ENCODE measurements at places on chromosomes 3 and 15.

DNA sequence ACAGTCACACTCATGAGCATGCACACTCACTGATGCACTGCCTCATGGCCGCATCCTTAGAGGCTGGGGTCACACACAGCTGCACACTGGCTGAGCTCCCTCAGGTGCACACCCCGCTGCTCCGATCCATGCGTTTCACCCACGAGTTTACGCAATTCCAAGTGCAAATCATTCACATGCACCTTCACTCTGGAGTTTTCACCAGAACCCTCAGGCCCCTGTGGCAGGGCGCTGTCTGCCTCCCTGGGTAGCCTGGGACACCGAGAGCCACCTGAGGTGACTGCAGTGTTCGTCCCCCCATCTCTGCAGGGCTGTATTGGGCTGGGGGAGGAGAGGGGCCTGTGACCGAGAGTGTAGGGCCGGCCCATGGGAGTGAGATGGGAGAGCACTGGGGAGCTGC lies 134.8 kb downstream of the FBLN2 start:
- DNase-seq = no peak

DNA sequence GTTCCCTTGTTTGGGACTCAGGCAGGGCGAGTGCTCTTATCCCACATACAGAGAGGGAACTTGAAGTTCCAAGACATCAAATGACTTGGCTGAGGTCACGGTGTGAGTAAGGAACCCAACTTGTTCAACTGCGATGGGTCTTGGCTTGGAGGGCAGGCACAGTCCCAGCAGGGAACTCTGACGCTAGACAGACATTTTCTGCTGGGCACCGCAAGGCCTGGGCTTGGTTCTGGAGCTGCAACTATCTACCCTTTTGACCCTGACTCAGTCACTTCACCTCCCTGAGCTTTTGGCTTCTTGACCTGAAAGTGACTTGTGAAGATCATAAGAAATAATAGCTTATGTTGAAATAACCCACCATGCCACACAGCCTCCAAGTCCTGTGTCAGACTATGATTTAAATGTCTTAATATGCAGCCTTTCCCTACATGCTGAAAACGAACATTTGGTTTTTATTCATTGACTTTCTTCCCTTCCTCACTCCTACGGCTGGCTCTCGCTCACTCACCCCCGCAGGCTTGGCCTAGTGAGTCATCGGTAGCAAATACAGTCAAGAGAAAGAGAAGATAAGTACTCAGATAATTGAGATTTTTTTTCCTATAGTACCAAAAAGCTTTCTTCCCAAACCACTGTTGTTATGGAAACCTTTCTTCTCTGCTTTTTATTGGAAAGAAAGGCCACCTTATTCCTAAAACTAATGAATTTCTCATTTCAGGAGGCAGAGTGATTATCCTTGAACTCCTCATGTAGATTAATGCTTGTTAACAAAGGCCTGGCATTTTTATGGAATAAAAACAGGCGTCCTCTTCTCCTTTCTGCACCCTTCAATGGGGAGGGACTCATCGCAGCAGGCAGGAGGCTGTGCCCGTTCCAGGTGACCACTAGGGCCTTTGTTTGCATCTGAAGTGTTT lies 178.4 kb downstream of the ATP10A start:
- DNase-seq = no peak

- no peak for DNase-seq
These were observed 359 bp downstream of the TPM1 start for GRCh38 chr15:63042877-63043334.

- DNase-seq = no peak
These were observed 473.1 kb downstream of the MCTP2 start for GRCh38 chr15:94704421-94704820.

DNA sequence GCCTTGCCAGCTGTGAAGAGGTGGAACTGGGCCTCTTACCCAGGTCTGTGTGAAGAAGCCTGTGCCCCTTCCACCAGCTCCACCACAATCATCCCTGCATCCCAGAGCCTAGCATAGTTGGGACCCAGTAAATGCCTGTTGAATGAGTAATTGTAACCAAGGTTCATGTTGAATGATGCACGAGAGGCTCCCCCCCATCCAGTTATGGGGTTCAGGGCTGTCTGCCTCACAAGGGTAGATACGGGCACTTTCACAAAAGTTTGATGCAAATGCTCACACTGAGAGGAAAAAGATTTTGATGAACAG lies 29.5 kb upstream of the TSEN2 start:
- no peak for DNase-seq

GRCh38 chr3:183468424-183468823 lies 40.0 kb upstream of the MCF2L2 start:
- DNase-seq = no peak

- DNase-seq = no peak
These were observed 2.8 kb downstream of the LSAMP start for GRCh38 chr3:116442331-116443021.

GRCh38 chr3:17217588-17217987 lies 332.8 kb downstream of the PLCL2 start:
- DNase-seq = no peak

DNA sequence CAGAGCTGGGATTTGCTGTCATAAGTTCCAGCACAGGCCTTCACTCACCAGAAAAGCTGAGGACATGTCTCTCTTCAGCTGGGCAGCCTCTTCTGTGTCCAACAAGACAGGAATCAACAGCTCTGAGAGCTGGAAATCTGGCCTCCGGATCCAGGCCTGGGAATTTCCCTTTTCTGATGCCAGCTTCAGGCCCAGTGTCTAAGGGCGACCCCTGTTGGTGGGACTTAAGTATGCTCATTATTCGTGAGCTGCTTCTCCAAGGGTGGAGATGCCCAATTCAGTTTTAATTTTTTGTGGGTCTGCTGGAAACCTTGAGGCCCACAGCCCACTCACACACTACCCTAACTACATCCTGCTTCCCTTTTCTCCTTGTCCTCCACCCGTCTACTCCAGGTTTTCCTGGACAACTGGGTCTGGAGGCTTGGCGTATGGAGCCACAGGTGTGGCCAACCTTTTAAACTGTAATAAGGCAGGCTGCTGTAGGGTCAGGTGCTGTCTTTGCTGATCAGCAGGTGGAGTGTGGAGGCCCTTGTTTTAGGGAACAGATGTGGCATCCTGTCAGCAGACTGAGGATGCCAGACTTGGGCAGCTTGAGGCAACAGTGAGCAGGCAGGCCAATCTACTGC lies 2.6 kb upstream of the CEMIP start:
- DNase-seq = peak; percentile 73

DNA sequence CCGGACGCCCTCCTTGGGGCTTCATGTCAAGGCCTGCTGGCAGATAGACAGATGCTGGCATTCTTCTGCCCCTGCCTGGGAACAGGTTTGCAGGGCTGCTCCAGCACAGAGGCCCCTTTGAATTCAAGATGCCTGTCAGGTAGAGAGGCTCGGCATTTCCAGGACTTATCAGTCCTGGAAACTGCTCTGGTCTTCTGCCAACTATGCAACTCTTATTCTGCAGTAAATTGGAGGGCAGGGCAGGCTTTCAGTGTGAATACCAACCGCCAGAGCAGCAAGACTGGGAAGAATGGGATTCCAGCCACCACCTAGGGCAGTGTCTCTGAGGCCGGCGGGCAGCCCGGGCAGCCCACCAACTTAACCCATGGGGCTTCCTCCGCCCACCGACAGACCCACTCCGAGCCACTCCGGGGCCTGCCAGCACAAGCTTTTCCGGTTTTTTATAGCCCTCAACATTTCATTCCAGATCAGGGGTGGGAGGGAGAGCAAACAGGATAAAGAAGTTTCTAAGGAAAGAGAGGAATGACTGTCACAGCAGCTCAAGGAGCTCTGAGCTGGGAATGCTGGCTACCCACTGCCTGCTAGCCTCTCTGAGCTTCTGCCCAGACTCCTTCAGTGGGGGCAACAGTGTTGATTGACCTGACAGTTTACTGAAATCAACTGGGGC lies 140.9 kb downstream of the NTRK3 start:
- no peak for DNase-seq

DNA sequence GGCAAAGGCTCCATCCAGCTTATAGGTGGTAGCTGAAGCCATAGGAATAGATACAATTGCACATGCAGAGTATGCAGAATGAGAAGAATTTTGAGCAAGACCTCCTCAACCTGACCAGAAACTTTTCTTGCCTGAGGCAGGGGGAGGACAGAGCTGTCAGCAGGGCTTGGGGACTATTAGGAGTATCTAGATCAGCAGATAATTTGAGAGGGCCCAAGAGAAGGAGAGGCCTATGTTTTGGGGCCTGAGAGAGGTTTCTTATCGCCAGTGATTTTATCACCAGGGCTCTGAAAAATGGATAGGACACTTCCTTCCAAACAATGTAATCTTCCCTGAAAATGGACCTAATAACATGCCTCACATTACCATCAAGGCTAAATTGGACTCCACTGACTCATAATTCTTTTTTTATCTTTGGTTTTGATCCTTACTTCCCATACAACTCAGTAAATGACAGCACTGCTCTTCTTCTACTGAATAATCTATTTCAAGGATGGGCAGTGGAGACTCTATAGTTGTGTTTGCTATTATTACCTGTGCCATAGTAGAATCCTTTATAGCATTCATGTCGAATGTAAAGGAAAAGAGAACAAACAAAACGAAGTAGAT lies 15.8 kb upstream of the RAMAC start:
- no peak for DNase-seq

DNA sequence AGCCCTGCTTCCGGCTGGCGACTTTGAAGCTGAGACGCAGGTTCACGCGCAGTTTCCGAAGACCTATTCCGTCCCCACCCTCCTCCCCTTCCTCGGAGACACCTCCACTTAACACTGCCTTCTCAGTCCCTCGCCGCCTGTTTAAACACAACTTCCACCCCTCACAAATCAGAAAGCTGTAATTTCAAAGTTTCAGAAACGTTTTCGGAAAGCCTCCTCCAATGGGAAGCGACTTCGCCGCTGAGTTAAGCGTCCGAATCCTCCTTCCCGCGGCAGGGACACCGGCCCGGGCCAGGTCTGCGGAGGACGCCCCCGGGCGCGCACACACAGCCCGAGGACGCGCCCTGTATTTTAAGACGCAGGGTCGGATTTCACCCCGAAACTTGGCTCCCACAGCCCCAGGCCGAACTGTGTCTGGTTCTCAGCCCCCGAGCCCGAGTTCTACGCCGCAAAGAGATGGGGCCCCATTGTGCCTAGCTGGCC lies 559 bp upstream of the LRRN1 start:
- no peak for DNase-seq

DNA sequence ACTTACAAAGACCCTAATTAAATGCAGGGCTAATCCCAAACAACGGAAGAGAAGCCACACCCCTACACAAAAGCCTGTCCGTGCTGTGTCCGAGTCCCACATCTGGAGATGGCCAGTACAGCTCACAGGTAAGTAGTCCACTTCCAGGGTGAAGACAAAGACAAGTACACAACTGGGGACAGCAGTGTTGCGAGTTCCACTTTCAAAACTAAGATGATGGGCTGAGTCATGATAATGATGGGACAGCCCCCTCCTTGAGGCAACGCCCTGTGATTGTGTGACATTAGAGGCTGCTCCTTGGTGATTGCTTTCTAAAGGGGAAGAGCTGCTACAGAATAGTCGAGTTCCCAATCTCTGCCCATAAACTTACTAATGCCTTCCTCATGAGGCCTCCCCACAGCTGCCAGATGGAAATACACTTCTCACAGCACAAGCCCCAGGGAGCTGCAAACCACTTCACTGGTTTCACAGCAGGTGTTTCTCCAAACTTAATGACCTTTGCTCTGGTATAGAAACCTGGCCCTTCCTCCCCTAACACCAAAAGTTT lies 27.6 kb downstream of the RFT1 start:
- peak; percentile 11 for DNase-seq

DNA sequence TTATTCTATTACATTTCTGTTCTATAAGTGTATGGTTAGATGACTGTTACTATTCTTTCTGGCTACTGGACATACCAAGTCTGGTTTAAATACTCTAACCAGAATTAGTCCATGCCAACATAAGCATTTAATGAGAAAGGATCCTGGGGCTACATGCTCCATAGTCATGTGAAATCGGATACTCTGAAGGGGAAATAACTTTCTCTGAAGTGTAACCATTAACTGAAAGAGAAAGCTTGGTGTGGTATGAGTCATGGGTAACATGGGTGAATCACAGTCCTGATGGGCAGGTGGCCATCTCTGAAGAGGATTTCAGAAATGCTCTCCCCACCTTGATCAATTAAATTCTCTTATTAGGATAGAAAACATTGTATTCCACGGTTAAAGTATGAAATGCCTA lies 69.4 kb downstream of the FHIT start:
- no peak for DNase-seq

DNA sequence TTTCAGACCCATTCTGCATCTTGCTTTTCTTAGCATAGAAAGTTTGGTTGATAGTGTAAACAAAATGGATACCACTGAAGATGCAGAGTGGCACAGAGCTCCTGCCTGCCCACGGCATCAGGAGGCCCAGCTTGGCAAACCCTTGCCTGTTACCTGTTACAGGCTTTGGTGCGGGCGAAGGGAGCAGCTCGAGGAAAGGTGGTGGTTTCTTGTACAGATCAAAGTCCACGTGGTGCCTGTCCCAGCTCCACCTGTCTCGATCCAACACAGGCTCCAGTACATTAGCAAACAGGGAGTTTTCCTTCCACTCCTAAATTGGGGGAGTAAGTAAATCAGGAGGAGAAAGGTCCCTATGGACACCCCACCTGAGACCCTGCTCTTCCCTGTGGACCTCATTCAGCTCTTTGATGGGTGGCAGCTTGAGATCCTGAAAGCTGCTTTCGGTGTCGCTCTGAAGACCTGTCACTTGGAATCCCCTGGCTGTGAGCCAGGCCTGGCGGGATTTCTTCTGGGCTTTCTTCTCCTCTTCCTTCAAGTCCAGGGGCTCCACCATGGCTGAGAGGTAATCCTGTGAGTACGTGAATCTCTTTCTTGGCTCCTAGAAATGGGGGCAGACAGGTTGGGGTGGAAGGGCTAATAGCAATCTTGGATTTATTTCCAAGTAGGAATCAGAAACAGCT lies 35.7 kb downstream of the ACAD9 start:
- DNase-seq = no peak

DNA sequence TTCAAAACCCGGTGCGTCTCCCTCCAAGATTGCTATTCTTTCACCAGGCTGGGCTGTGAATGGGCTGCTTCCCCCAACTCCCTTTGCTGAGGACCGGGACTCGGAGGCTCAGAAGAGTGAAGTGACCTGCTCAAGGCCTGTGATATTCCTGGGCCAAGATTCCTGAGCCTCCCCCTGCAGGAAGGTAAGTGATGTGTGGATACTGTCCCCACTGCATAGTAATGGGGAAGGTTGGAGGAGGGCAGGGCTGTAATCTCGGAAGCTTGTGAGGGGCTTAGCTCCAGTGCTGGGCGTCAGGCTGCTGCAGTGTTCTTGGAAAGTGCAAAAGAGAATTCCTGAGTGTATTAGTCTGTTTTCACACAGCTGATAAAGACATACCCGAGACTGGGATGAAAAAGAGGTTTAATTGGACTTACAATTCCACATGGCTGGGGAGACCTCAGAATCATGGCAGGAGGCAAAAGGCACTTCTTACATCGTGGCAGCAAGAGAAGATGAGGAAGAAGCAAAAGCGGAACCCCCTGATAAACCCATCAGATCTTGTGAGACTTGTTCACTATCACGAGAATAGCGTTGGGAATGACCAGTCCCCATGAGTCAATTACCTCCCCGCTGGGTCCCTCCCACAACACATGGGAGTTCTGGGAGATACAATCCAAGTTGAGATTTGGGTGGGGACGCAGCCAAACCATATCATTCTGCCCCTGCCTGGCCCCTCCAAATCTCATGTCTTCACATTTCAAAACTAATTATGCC lies 67.6 kb downstream of the EFCAB12 start:
- DNase-seq = no peak

GRCh38 chr3:69890084-69890483 lies 109.4 kb upstream of the SAMMSON start:
- no peak for DNase-seq
